ENCODE measurements at places on chromosomes 2 and 18. TPM values are rescaled to one million over a fixed set of nuclear protein-coding genes. Genes with fewer than 3 reads are reported as not detected.

The SLC9A4 gene
- total RNA-seq, result not detected

The SLC5A7 gene
- total RNA-seq, result not detected

The STARD6 gene
- not detected for total RNA-seq

The ASIC4 gene
- not detected for total RNA-seq

The DES gene
- total RNA-seq, result 4.7 TPM

The SMAD2 gene
- total RNA-seq, result 58.7 TPM

The ANKRD62 gene
- total RNA-seq, result not detected

Measured in fibroblast of the aortic adventitia (primary cell).